ENCODE measurements at places on chromosomes 12 and 14.

DNA sequence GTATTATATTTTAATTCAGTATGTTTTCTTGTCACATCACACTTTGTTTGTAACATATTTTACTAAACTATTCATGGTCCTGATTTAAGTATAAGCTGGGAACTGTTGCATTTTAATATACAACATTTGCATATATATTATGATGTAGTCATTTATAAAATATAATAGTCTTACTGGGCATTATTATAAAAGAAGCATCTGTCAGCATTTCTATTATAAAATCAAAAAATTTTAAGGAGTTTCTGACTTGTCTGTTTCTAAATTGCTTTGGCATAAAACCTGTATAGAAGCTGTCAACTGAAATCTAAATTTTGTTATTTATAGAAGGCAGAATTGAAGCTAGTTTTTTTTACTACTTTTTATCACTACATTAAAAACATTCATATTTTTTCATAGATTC lies 166.6 kb downstream of the NUBPL start:
- no peak for DNase-seq

- DNase-seq, result no peak
Measured at GRCh38 chr12:91189516-91189915, 6.9 kb upstream of the DCN start.

DNA sequence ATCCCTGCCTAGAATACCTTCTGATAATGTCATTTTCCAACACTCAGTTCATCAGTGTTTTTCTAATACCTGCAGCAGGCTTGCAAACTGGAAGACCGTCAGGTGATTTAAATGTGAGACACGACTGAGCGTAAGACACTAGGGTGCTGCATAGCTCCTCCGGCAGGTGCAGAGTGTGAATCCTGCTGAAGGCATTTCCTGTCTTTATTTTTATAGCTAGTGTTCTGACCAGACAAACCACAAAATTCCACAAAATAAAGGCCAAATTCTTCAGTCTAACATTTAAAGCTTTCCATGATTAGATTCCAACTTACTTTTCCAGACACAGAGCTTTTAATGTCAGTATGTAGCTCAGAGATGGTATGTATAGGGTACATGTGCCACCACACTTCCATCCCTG lies 70.7 kb downstream of the BBS10 start:
- DNase-seq, result no peak

- no peak for DNase-seq
Measured at GRCh38 chr14:93784878-93785277, 3.4 kb downstream of the PRIMA1 start.

GRCh38 chr14:60944204-60944603 lies 36.7 kb downstream of the TRMT5 start:
- DNase-seq, result no peak

GRCh38 chr12:18462442-18462841 lies 201.1 kb downstream of the PIK3C2G start:
- no peak for DNase-seq

- no peak for DNase-seq
Measured at GRCh38 chr12:120998435-120998834, 17.9 kb downstream of the C12orf43 start.

- DNase-seq, result no peak
Measured at GRCh38 chr14:57493467-57494181, at the start of gene CCDC198. Gene CCDC198 (minus strand): TSS chr14:57493857. CDS start chr14:57493715, 142 bp downstream.

DNA sequence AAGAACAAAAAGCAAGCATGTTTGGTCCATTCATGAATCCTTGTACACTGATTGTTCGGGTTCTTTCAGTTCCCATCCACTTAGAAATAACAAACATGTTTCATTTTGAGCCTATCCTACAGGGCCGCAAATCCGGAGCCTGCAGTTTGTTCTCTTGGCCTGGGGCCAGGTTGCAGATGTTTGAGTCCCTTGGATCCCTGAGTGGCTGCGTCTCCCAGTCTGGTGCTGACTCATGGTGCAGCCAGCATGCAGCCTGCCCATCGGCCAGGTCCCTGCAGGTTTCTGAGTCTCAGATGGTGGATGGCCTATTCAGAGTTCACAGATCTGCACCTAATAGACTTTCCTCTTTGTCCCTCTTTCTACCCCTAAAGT lies 1.9 kb upstream of the DYNC1H1 start:
- DNase-seq, result no peak

- no peak for DNase-seq
Measured at GRCh38 chr14:22084393-22085281, 411.0 kb upstream of the OR4E1 start.

DNA sequence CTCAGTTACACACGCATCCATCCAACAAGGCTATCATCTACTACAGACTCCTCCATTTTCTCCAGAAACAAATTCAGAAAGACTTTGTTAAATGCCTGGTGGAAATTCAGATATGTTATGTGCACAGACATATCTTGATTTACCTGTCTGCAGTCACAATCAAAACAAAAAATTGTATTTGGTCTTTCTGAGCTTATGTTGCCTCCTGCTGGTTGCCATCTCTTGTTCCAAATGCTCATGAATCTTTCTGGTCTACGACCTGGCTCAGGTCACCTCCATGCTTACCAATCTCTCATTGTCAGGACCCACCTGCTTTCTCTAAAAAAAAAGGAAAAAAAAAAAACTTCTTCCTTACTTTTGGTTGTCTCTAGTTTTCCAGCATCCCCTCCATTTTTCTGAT lies 169.2 kb upstream of the PLXNC1 start:
- no peak for DNase-seq

DNA sequence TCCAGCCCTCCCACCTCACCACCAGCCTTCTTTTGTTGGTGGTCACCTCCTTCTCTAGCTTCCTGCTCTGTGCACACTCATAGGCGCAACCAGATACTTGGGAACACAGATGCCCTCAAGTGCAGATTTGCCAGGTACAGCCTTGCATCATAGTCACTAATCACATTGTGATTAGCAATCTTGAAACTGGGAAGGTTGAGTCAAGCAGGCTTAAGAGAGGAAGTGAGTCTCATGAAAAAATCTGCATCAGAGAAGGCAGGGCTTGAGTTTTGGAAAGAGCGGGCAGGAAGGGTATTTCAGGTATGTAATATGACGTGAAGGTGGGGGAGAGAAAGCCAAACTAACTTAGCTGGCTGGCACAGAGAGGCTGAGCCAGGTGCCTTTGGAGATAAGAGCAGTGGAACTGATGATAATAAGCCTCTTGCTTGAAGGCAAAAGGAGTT lies 2.7 kb upstream of the RABGGTA start:
- DNase-seq, result no peak

DNA sequence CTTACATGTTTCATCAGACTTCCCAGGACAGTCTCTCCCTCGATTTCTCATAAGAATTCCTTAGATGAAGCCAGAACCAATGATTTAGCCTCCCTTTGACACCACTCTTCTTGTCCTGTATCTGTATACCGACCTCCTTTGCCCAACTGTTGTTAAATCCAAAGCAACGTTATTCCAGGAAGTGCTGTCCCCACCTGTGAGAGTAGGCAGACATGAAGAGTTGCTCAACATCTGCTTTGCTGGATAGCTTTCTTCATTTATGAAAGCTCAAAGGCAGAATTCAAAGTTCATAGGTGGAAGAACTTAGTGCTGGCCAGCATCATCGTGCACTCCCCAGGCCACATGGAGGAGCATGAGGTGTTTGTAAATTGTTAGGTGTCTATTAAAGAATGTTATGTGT lies 55.6 kb downstream of the GTF2A1 start:
- DNase-seq, result no peak

DNA sequence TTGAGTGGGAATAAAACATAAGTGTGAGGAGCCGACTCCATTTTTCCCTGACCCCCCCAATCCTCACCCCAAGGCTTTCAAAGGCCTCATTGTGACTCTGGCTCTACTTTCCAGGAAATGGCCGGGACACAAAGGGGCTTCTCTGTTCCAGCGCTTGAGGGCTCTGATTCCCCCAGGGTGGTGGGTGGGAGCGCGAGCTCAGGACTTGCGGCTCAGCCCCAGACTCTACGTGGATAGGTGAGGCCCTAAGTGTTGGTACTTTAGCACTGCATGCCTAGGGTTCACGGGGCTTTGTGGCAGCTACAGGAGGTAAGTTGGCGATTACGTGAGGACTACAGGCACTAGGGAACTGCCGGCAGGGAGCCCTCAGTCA lies 553 bp downstream of the CNPY2 start:
- no peak for DNase-seq

DNA sequence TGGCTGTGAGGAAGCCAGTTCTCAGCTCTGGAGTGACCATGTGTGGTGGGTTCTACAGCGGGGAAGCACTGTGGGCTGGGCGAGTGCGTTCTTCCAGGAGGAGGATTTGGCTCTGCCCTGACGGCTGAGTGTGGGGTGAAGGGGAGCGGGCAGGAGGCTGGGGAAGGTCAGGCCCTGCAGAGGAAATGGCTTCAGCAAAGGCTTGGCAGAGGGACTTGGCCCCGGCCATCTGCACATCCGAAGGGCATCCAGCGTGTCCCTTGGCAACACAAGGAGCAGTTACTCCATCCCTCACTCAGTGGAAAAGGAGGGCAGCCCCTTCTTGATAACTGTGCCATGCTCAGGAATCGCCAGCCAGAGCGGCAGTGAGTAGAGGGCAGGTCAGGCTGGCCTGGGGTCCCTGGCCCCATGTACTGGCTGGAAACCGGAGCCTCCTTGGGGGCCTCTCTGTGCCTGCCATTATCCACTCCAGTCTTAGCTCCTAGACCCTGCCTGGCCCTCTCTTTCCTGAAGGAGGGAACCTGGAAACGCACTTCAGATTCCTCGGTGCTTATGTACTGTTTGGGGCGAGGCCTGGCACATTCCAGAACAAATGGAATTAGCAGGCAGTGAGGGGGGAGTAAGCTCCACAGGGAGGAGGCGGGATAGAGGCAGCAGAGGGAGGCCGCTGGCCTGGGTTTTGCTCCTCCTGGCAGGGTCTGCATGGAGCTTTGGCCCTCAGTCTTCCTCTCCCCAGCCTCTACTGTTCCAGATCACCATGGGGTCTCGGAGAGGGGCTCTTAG lies 133.6 kb upstream of the NCOR2 start:
- no peak for DNase-seq

- no peak for DNase-seq
Measured at GRCh38 chr12:94147387-94147990, 888 bp upstream of the PLXNC1 start.

GRCh38 chr14:52961060-52961639 lies 10.3 kb upstream of the FERMT2 start:
- DNase-seq, result peak; percentile 26

DNA sequence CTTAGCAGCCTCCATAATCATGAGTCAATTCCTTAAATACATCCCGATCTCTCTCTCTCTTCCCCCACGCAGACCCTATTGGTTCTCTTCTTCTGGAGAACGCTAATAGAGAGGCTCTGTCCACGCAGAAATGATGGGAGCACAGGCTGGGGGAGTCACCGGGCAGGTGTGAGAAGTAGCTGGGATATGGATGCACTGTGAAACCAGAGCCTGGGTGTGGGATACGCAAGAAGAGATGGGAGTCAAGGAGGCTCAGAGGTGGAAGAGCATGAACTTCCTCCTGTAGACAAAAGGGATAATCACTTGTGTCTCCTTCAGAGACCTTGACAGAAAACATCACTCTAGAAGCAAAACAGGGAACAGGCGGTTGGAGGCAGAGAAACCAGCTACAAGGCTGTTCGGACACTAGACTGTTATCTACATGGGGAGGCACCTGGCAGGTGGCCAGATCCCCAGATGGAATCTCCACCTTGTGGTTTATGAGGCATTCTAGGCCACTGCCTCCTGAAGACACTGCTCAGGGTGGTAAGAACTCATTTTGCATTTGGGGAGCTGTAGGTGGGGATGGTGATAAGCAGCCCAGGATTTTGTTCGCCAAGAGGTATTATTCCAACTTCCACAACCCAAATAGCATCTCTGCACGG lies 7.2 kb upstream of the SELPLG start:
- DNase-seq, result no peak

- DNase-seq, result no peak
Measured at GRCh38 chr14:24900269-24901100, 149.5 kb downstream of the STXBP6 start.

- no peak for DNase-seq
Measured at GRCh38 chr14:24398653-24399446, at the start of gene NYNRIN. Gene NYNRIN (plus strand): TSS chr14:24399003. CDS start chr14:24399247, 244 bp downstream.

GRCh38 chr12:107327651-107328182 lies 234.4 kb upstream of the CRY1 start:
- no peak for DNase-seq

DNA sequence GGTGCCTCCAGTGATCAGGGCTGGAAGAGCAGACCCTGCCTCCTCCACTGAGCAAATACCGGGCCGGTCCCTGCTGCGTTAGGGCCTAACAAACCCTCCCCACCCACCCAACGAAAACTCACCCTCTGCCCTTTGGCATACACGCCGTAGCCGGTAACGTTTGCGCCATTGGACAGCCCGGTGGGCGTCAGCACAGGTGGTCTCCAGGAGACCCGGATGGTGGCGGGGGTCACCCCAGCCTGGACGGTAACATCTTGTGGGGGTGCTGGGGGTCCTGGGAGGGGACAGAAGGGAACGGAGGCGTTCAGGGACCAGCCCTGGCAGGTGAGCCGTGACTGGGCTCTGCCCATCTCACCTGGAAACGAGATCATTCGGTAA lies 100.5 kb downstream of the PIWIL1 start:
- no peak for DNase-seq

DNA sequence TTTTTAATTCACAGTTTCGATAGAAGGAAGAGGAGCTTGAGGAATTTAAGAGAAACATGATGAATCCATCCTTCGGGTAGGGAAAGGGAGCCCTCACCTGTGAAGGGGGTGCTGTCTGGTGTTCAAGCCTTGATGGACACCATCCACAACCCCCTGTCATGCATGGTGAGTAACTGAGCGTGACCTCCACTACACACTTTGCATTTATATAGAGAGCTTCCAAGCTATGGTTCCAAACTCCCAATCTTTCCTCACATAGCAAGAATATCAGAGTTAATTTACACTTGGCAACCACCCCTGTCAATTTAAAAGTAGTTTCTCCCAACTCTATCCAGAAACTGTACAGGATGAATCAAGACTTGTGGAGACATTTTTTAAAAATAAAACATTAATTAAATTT lies 13.1 kb upstream of the NID2 start:
- no peak for DNase-seq

Data from stimulated activated CD4-positive, alpha-beta T cell treated with anti-CD3 and anti-CD28 coated beads, Interleukin-1b, Interleukin-23, amount 100 ng/mL, for 1 hour (primary cell).